Endothelial cell of umbilical vein (primary cell): ENCODE measurements at places on chromosomes 1 and 21.

GRCh38 chr1:173117108-173117633 lies 66.4 kb upstream of the TNFSF18 start:
- DNase-seq = peak; percentile 57

GRCh38 chr1:234001817-234002216 lies 97.3 kb downstream of the SLC35F3 start:
- no peak for DNase-seq

GRCh38 chr1:21436488-21437340 lies 3.2 kb upstream of the NBPF3 start:
- no peak for DNase-seq

GRCh38 chr1:208300084-208300770 lies 56.0 kb upstream of the PLXNA2 start:
- DNase-seq = no peak

GRCh38 chr1:25563330-25564215 lies 20.2 kb downstream of the LDLRAP1 start:
- no peak for DNase-seq

DNA sequence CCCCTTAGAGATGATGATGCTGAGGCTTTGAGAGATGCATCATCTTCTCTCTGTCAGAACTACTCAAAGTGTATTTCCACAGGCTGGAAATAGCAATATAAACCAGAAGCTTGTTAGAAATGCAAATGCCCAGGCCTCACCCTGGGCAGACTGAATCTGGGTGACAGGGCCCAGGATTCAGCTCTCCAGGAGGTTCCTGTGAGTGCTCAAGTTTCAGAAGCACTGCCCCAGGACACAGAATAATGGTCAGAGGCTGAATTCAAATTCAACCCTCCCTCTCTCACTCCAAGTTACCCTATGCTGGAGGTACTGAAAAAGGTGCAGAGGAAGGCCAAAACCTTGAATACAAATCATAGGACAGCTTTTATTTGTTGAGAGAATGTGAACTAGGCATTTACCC lies 98.5 kb upstream of the NGF start:
- DNase-seq = no peak

DNA sequence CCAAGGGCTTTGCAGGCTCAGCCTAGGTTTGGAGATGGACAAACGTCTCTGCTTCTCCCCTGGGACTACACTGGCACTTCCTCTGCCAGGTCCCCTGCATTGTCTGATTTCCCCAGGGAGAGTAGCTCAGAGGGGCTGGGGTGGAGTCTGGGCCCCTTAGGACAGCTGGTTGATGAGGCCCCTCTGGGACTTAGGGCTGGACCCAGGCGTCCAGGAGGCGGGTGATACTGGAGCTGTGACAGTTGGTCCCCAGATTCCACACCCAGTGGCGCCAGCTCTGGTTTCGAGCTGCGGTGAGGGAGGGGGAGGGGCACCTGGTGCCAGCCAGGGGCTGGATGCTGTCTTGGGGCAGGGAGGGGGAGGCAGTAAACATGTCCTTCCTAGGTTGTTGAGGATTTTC lies 7.4 kb upstream of the MEX3A start:
- DNase-seq = no peak

- DNase-seq = no peak
These were observed 110.4 kb upstream of the IPO9 start for GRCh38 chr1:201718346-201719202.

- DNase-seq = peak; percentile 67
These were observed 3.5 kb downstream of the PPP1R15B start for GRCh38 chr1:204408074-204408507.
